Peyer's patch (tissue), 4 donors: ENCODE measurements at places on chromosomes 5 and 9. TPM values are rescaled to one million over a fixed set of nuclear protein-coding genes. Genes with fewer than 3 reads are reported as not detected.
A peak's percentile ranks its signal among the peaks of the same experiment; 100 is the strongest.

Gene FAM81B
- not detected for total RNA-seq

- H3K27me3 ChIP-seq = no peaks in the 10 kb centered on the region
- no peaks in the 10 kb centered on the region for H3K4me1 ChIP-seq
- no peak overlapping the region for H3K4me3 ChIP-seq
- no peaks in the 10 kb centered on the region for H3K36me3 ChIP-seq
Measured at GRCh38 chr9:30970812-30971211, 1413.6 kb upstream of the ACO1 start.

DNA sequence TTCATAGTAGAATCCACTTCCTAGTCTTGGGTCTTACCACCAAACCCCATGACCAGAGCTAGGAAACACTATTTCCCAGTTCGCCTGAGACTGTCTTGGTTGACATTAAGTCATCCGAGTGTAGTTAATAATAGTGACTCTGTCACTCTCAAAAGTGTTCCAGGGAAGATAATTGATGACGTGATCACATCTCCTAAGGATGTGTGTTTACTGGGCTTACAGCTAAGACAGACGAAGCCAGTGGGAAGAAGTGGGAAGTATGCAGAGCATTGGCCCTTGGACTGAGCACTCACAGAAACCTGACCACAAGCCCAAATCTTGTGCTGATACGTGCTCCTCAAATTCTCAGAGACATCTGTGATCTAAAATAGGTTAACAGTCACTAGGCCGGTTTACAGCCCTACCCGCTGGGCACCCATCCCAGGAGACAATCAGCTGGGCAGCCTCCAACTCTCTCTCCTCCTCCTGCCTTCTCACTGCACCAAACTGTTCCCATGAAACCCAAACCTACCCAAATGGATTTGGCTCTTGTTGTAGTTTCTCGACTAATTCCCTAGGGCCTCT lies 316.6 kb downstream of the TLE1 start:
- H3K36me3 ChIP-seq = no peaks in the 10 kb centered on the region
- H3K4me3 ChIP-seq = no peak overlapping the region
- H3K27ac ChIP-seq = no peak overlapping the region
- H3K27me3 ChIP-seq = no peaks in the 10 kb centered on the region

DNA sequence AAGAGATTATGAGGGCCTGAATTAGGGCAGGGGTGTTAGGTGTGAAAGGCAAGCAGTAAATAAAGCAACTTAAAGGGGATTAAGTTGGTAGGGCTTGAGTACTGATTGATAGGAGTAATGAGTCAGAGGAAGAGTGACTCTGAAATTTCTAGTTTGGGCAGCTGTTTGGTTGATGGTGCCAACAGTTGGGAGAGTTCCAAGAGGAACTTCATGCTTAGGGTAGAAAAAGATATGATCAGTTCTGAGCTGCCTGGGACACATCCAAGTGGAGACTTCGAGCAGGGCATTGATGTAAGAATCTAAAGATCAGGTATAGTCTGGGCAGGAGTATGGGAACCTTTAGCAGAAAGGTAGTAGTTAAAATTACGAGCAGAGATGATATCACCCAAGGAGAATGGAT lies 10.2 kb downstream of the MAMDC2 start:
- no peaks in the 10 kb centered on the region for H3K27me3 ChIP-seq
- DNase-seq = no peak
- H3K4me1 ChIP-seq = peaks cover 12% of the 10 kb centered on the region
- no peaks in the 10 kb centered on the region for H3K36me3 ChIP-seq
- H3K4me3 ChIP-seq = no peak overlapping the region
- peak overlapping the region; percentile 34 for H3K27ac ChIP-seq

- no peak overlapping the region for H3K4me3 ChIP-seq
- H3K36me3 ChIP-seq = no peaks in the 10 kb centered on the region
- H3K4me1 ChIP-seq = no peaks in the 10 kb centered on the region
- no peak for DNase-seq
- no peaks in the 10 kb centered on the region for H3K27me3 ChIP-seq
Measured at GRCh38 chr5:56288873-56289601, 55.9 kb upstream of the ANKRD55 start.

Gene GADD45G
- total RNA-seq = 8.7 TPM

- H3K36me3 ChIP-seq = no peaks in the 10 kb centered on the region
- DNase-seq = no peak
- no peaks in the 10 kb centered on the region for H3K4me1 ChIP-seq
- H3K27me3 ChIP-seq = no peaks in the 10 kb centered on the region
Measured at GRCh38 chr5:73748510-73749400, 122.8 kb downstream of the ARHGEF28 start.
